ENCODE measurements at places on chromosomes 7 and 10.

DNA sequence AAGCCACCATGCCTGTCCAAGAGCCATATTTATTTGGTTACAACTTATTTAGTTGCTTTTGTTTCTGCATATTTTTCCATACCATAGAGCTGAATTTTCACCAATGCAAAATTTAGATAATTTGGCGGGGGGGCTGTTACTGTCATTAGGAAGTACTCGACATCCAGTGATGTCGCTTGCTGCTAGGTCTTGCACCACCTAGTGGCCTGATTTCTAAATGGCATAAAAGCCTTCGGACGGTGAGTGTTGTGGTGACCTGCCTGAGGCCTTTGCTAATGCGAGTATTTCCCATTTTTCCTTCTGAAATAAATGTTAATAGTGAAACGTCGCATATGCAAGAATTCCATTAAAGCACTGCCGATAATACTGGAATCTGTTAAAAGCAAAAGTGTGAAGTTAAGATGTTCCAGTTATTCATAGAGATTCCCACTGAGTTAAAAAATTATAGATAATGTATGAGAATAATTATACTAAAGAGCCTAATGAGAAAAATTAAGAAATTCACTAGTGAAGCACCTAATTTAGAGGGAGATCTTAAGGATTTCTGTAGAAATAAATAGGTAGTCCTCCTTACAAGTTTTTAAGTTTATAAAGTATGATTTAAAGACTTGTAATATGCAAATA is 86.1 kb upstream of the DNAJB6 start:
- DNase-seq = peak; percentile 74

GRCh38 chr10:129914960-129915359 is 49.1 kb downstream of the EBF3 start:
- DNase-seq = no peak

GRCh38 chr10:124742413-124743190 is 1.6 kb downstream of the FAM53B start:
- DNase-seq = no peak

GRCh38 chr7:142603870-142604448 is 145.3 kb upstream of the PRSS1 start:
- DNase-seq = peak; percentile 80

DNA sequence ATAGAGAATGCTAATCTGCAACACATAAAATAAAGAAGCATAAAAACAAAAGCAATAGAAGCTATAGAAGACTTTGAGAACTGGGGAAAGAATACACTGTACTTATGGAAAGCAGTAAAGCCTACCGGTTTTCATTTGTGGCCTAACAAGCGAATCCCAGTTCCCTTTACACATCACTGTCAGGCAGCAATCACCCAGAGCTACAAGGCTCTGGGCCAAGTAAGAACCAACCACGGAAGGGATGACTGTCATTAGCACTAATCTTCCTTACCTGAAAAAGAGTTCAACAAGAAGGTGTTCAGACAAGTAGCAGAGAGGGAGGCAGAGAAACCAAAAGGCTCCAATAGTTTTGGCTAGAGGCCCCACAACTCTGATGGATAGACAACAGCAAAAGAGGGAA is 15.0 kb downstream of the CCDC6 start:
- no peak for DNase-seq

DNA sequence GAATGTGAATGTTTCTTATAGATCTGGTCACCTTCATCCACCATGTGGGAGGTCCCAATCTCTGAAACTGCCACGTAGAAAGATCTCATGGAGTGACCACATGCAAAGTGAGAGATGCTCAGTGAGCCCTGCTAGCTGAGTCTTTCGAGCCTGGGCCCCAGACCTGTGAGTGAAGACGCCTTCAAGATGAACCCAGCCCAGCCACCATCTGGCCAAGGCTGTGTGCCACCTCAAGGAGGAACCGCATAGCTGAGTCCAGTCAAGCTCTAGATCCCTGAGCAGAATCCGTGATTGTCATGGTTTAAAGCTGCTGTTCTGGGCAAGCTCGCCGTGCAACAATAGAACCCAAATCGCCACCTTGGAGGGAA is 20.2 kb upstream of the PPIF start:
- DNase-seq = no peak

GRCh38 chr10:11290156-11290890 is 272.7 kb downstream of the CELF2 start:
- no peak for DNase-seq

DNA sequence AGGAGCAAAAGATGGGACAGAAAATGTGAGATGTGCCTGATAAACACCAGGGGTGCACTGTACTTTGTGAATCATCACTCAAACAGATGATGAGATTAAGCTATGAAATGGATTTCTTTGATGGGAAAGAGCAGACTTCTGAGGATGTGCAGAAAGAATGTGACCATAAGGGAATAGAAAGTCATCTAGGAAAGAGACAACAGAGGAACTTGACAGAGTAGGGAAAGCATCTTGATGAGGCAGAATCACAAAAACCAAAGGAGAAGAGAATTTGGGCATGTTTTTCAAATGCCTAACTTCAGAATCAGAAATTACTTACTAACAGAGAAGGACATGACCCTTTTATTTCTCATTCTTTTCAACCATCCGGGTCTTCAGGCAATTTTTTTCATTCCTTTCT is 82.4 kb upstream of the LRRTM3 start:
- no peak for DNase-seq

DNA sequence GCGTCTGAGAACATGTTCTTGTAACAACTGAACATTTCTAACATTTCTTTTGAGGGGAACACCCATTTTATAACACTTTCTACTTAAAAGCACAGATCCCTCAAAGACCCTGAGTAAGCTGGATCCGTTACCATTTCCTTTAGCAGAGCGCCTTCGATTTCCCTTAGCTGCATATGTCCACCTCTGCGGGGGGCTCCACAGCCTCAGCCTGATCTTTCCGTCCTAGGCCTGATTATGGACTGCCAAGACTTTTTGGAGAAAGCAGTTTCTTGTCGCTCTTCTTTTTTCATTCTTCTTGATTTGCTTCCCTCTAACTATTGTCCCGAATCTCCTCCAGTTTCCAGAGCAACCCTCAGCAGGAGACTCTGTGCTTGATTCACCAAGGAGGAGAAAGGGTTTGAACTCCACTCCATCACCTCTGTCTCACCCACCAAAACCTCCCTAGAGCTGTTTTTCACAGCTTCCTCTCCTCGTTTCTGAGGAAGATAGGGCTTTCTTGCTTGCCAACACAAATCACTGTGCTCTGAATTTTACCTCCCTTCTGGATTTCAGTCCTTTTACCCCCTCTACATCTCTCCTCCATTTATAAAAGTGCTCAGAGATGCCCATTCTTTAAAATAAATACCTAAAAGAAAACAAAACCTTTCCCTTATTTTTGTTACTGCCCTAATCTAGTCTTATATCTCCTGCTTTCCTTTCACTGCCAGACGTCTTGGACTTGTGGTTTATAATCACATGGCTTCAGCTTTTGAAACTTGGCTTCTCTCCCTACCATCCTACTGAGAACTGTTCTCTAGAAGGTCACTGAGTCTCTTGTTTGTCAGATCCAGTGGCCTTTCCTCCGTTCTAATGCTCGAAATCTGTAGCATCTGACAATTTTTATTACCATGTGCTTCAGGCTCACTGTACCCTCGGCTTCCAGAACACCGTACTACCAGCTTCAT is 30.5 kb upstream of the ZRANB1 start:
- peak; percentile 66 for DNase-seq
